ENCODE measurements at places on chromosomes 4 and X. TPM values are rescaled to one million over a fixed set of nuclear protein-coding genes. Genes with fewer than 3 reads are reported as not detected.
A peak's percentile ranks its signal among the peaks of the same experiment; 100 is the strongest.

DNA sequence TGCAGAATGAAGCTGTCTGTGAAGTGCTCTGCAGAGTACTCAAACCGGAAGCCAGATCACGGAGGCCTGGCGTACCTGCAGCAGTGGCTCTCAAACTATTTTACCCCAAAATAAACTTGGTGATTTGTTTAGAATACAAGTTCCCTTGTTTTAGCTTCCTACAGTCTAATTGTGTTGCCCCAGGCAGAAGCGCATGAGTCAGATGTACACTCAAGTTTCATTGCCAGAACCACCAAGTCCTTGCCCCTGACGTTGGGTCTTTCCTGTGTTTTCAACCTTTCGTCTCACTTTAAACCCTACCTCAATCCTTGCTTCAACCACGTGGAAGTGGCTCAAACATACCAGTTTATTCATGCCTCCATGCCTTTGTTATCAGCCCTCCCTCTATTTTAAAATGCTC lies 66.2 kb upstream of the SLC7A11 start:
- DNase-seq = no peak

The SEC31A gene
- total RNA-seq = 266 TPM

DNA sequence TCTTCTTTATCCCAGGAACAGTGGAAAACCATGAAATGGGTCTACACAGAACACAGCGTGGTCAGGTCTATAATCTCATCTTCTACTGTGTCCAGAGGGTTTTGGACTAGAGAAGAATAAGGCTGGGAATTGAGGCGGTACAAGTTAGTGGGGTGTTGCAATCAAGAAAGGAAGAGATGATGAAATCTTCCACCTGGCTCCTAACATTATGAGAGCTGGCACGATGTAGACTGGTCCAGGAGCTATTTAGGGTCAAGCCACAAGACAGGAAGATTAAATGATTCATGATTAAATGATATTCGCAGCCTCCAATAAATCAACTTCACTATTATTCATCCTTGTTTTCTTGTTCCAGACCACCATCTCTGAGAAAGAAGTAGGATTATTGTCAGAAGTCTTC lies 88.0 kb downstream of the ARSF start:
- DNase-seq = no peak

- DNase-seq = no peak
Observed at GRCh38 chr4:152342293-152342692, 193.6 kb downstream of the FBXW7 start.

DNA sequence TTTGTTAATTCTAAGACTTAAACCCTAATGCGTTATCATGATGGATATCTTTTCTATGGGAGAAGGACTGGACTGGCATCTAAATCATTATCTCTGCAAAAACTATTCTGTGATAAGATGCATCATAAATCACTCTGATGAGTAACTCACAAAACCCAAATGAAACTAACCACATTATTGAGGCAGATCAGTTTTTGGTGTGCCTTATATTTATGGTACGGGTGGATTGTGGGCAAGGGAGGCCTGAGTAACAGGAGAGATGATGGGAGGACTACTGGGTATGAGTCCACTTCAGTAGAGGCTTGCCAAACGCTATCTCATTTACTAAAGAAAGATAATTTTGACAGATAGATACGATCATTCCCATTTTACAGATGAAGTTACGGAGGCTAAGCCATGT lies 66.4 kb upstream of the GUCY1A1 start:
- no peak for DNase-seq

DNA sequence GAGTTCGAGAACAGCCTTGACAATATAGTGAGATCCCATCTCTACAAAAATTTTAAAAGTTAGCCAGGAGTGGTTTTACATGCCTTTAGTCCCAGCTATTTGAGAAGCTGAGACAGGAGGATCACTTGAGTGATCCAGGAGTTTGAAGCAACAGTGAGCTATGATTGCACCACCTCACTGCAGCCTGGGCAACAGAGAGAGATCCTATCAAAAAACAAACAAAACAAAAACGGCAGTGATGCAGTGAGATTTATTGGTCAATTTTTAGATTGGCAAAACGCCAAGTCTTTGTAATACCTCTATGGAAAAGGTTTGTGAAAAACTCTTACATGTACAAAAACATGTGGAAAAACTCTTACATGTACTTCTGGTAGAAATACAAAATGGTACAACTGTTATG lies 91.3 kb downstream of the PTPN13 start:
- DNase-seq = no peak

GRCh38 chr4:1683261-1683735 lies 815 bp downstream of the FAM53A start:
- peak; percentile 5 for DNase-seq

GRCh38 chr4:112153211-112153791 lies 8.0 kb downstream of the FAM241A start:
- DNase-seq = no peak

The TCEANC gene
- 1.3 TPM for total RNA-seq

GRCh38 chr4:40613456-40613855 lies 16.2 kb downstream of the RBM47 start:
- no peak for DNase-seq

The HNRNPD gene
- total RNA-seq = 44.1 TPM

DNA sequence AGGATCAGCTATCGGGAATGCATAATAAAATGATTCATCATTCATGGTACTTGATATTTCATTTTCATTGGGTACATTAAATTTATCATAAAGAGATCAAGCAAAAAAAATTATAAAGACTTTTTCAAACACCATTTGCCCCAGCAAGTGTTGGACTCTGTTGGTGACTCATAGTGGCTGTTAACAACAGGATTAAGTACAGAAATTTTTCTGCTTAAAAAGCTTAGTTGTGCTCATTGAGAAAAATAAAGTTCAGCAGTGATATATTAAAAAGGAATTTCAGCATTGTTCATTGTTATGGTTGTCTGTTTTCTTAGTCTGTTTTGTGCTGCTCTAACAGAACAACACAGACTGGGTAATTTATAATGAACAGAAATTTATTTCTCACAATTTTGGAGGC lies 86.2 kb upstream of the PCDH10 start:
- no peak for DNase-seq

- no peak for DNase-seq
Observed at GRCh38 chr4:158936238-158936637, 166.6 kb upstream of the RAPGEF2 start.

The PNCK gene
- not detected for total RNA-seq

The TLR7 gene
- total RNA-seq = not detected

DNA sequence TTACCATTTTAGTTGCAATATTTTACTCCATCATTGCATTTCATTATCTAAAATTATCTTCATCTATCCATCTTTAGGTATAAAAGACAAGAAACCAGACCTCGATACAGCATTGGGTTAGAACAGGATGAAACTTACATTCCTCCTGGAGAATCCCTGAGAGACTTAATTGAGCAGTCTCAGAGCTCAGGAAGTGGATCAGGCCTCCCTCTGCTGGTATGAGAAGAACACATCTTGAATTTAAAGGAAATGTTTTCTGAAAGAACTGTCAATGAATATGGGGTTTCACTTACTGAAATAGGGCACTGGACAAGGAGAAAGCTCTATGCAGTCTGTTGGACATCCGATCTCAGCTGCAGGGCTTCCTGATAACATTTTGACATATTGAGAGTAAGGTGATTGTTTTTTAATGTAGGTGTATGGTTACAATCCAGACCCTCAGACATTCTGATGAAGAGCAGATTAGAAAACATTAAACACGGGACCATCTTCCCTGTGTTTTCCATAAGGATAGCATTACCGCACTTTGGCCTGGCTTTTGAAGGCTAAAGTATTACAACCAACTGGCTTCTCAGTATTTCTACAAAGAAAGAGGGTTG lies 367.2 kb downstream of the BMPR1B start:
- DNase-seq = peak; percentile 29

The NKX1-1 gene
- not detected for total RNA-seq

DNA sequence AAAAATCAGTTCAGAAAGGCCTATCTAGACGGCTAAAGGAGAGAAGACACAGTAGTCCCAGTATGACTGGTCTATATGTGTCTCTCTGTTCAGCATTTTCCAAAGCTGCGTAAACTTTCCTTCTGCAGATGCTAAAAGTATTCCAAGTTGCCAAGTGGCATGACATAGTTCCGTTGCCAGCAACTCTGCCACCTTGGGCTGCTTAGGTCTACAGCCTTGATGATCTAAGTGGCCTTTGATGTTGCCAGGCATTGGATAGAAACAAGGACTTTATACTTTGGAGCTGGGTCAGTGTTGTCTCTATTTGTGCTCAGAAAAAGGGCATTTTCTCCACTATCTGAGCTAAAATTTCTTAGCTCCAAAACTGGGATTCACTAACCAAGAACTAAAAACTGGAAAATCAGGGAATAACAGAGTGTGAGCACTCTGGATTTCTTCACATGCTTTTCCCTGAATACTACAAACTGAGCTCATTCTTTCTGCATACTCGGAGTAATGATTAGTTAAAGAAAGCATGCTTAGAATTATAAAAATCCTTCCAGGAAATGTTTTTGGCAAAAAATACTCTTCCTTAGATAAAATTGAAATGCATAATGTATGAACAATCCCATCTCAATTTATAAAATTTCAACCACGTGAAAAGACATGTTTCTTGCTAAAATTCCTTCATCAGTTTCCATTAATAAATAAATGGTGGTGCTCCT lies 191.4 kb downstream of the ADAMTS3 start:
- DNase-seq = no peak

- no peak for DNase-seq
Observed at GRCh38 chrX:129659141-129659540, 4.4 kb upstream of the APLN start.

The CCNA2 gene
- total RNA-seq = 110 TPM

The PGK1 gene
- total RNA-seq = 283 TPM

GRCh38 chrX:19019996-19020395 lies 36.1 kb upstream of the PHKA2 start:
- no peak for DNase-seq

- DNase-seq = no peak
Observed at GRCh38 chrX:117834076-117834475, 282.5 kb downstream of the KLHL13 start.

The RADX gene
- 0.07 TPM for total RNA-seq

DNA sequence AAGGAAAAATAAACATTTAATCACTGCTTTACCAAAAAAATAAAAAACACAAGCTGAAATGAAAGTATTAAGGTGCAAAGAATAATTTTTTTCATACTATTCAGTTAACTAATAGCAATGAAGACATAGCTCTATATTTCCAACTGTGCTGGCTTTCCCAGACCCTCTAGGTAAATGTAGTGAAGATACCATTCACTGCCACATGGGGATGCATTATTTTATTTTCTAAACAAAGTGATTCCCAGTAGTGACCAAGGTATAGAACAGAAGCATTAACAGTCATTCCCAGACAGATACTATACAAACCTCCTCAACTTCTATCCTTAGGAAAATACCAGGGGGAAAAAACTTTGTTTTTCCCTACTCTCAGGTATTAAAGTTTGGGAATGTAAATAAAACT lies 39.4 kb downstream of the ANTXR2 start:
- DNase-seq = no peak

DNA sequence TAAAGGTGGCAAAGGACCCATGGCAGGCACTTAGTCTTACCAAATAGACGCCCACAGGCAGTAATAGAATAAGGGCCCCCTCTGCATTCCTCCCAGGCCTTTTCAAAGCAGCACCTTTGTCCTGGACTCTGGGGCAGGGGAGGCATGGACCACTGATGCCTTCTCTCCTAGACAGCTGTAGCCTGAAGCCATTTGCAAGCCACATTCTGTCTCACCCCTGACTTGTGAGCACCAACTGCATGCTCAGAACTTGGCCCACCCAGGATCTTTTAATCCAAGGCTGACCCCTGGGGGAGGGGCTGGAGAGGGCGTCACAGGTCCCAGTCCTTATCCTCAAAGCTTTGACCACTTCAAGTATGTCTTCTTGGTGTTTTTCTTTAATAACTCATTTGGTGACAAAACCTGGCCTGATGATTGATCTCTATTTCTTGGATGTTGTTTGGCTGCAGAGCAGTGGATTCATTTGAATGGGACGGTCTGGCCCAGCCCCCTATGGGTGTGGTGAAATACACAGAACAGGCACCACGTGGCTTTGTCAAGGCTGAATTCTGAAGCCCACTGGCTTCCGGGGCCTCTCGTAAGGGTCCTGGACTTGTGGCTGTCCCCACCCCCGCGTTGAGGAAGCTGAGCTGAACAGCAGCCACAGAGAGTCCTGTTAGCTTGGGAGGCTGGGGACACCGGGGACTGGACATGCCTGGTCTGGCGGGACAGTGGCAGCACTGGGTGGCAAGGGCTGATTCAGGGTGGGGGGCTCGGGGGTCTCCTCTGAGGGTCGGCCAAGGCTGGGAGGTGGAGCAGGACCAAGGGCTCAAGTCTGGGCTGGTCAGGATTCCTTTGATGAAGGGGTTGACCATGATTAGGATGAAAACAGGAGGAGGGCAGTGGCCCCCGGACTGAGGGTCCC lies 36.6 kb downstream of the ADRA2C start:
- no peak for DNase-seq

DNA sequence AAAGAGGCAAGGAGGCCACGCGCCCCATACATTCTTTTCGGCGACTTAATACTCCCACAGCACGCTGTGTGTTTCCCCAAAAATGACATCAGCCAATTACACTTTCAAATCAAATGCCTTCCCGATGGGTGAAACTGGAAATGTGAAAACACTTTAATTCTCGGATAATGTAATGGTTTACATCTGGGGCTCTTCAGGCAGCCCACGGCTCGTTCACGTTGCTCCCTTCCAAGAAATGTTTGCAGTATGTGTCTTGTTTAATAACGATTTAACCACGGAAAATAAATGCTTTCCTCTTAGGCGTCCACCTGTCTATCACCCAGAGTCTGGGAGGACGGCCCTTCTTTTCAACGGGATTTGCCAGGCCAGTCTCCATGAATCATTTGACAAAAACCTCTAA lies 272.5 kb downstream of the SHOX start:
- no peak for DNase-seq

DNA sequence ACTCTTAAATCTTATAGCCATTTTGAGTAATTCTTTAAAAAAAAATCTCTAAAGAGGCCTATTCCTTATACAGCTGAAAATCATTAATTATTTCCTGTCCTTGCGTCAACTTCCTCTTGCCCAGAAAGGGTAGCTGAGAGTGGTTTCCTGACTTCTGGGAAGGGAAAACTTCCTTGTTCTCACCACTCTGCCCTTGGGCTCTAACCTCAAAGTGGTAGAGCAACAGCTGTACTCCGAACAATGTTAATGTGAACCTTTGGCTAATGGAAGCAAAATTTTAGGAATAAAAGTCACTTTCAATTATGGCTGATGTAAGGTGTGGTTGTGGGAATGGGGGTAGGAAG lies 15.3 kb downstream of the KLHL2 start:
- DNase-seq = peak; percentile 71

The PLAC1 gene
- 0.20 TPM for total RNA-seq

- no peak for DNase-seq
Observed at GRCh38 chrX:101229170-101229569, 9.6 kb downstream of the DRP2 start.

DNA sequence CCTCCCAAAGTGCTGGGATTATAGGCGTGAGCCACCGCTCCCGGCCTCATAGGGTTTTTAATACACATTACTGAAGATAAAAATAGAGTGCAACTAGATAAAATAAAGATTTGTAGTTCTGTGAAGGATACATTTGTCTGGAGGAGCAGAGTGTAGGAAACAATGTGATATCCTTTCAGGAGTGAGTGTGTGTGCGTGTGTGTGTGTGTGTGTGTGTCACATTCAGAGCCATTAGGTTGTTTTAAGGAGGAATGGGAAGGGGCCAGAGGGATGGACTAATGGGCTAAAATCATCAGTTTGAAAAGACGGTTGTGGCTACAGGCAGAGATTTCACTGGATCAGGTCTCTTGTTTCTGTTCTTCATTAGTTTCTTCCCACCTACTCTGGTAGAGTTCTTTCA lies 40.0 kb downstream of the RBPJ start:
- DNase-seq = no peak

The HMX1 gene
- total RNA-seq = not detected

The ARR3 gene
- not detected for total RNA-seq

- DNase-seq = no peak
Observed at GRCh38 chrX:123298026-123298425, 113.9 kb downstream of the GRIA3 start.
